Activated T-helper 17 cell treated with anti-CD3 and anti-CD28 coated beads, Interleukin-2, amount 50 U/mL, for 72 hours (primary cell): ENCODE measurements at places on chromosomes 16 and 17. TPM values are rescaled to one million over a fixed set of nuclear protein-coding genes. Genes with fewer than 3 reads are reported as not detected.
A peak's percentile ranks its signal among the peaks of the same experiment; 100 is the strongest.

- ATAC-seq: peak; percentile 67
These were observed 91.3 kb downstream of the SNX29 start for GRCh38 chr16:12067714-12068401.

- peak; percentile 0 for ATAC-seq
These were observed 234.5 kb downstream of the SEC14L1 start for GRCh38 chr17:77375108-77375916.

- peak; percentile 75 for ATAC-seq
These were observed at the start of gene MRC2 for GRCh38 chr17:62627219-62627903. Gene MRC2, plus strand, starts transcription at chr17:62627670. Its CDS starts 133 bp downstream, at chr17:62627803.

DNA sequence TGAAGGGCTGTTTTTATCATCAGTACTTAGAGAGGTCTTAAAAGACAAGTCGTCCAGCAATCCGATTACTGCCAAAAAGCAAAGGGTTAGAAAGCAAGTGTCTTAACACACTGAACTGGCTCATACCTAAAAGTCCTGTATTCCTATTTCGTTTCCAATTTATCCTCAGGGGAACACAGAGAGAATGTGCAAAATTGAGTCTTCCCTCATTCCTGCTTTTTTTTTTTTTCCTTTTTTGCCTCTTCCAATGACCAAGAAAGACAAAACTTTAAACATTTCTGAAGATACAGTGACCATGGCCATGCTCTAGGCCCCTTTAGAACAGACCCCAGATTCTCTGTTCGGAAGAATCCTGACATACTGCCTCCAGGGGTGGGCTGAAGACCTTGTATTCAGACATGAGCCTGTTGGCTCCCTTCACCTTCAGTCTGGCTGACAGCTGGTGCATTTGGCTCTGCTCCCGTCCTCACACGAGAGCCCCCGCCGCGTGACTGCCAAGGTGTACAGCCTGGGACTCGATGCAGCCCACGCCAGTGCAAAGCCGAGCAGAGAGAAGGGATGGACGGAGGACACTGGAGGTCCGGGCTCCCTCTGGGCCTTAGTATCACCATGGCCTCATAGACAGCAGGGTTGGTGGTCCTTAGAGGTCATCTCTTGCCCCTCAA lies 47.0 kb downstream of the COTL1 start:
- ATAC-seq: no peak

The POLR3E gene
- 76.2 TPM for total RNA-seq

DNA sequence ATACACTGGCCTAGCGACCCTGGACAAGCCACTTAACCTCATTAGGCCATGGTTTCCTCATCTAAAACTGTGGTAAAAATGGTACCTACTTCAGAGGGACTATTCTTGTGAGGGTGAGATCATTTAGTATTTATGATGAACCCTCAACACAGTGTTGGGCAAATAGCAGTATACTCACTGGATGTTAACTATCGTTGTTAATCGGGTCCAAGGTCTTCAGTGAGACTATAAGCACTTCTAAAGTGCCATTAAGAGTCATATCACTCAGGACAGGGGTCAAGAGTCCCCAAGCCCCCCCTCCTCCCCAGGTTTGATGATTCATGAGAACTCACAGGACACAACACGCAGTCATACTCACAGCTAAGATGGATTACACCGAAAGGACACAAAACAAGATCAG lies 11.0 kb downstream of the TK2 start:
- ATAC-seq: no peak

The KRTAP29-1 gene
- not detected for total RNA-seq

The HAS3 gene
- total RNA-seq: 0.71 TPM

The ACSM2B gene
- not detected for total RNA-seq

DNA sequence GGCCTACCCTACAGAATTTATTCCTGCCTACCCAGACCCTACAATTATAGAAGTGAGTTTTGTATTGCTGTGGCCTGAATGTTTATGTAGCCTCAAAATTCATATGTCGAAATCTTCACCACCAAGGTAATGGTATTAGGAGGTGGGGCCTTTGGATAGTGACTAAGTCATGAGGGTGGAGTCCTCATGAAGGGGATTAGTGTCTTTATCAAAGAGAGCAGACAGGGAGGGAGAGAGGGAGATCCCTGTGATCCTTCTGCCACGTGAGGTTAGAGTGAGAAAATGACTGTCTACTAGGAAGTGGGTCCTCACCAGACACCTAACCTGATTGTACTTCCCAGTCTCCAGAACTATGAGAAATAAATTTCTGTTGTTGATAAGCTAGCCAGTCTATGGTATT lies 981 bp upstream of the DUXB start:
- no peak for ATAC-seq

The NLK gene
- total RNA-seq: 11.6 TPM

DNA sequence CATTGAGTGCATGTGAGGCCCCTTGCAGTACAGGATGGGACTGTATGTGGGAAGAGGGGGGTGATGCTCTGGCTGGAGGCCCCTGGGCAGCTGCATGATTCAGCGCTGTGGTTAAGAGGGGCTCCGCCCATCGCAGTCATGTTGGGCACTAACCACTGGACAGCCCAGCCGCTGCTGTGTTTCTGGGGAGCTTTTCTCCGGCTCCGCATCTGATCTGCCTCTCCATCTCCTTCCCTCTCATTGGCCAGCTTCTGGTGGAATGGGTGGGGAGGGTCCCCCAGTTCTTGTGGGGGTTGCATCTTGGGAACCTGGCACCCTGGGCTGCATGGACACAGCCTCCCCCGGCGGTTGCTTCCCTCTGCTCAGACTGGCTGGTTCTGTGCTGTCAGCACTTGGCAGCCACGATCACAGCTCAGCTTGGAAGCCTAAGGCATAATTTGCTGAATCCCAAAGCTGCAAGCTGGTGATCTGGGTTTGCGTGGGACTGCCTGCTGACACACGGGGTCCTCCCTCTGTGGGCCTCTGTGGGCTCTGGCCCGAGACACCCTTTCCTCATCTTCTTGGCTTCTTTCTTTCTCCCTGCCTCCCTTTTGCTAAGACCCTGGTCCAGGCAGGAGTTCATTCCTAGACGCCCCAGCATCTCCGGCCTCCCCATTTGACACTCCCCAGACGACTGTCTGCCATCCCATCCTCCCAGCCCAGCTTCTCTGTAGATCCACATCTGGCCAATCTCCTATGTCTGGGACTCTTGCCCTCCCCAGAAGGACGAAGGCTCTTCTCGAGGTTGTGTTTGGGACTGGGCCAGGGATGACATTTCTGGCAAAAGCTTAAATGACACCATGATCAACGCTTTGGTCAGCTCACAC lies 168.3 kb downstream of the SEC14L1 start:
- no peak for ATAC-seq

DNA sequence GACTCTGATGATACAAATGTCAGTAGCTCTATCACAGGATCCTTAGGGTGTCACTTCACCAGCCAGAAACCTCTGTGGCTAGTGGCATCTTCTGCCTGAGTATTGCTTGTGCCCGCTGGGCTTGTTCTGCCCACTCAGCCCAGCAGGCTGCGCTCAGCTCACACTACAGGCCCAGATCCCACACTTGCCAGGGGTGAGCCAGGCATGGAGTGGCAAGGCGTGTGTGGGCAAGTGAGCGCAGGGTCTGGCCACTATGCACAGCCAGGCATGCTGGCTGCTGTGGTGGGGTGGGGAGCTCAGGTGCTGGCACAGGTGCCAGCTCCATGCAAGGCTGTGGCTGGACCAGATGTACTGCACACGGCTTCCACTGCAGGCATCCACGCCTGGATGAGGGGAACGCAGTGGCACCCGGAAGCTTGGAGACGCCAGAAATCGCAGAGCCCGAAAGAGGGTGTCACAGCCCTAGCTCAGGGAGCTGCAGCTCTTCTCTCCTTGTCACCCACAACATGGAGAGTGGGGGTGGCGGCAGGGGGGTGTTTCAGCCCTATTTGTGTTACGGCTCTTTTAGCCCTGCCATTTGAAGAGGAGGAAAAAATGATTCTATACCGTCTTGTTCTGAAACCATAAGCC lies 10.2 kb downstream of the CFAP97D1 start:
- ATAC-seq: no peak

The CD79B gene
- total RNA-seq: 41.4 TPM

GRCh38 chr17:19320876-19321275 lies 41.6 kb downstream of the B9D1 start:
- ATAC-seq: no peak

The ZNF598 gene
- total RNA-seq: 41.2 TPM

- ATAC-seq: peak; percentile 71
These were observed 38.3 kb downstream of the REXO5 start for GRCh38 chr16:20844588-20844987.

The HOXB6 gene
- 0.39 TPM for total RNA-seq

GRCh38 chr17:21475571-21475970 lies 99.4 kb downstream of the KCNJ12 start:
- ATAC-seq: no peak

DNA sequence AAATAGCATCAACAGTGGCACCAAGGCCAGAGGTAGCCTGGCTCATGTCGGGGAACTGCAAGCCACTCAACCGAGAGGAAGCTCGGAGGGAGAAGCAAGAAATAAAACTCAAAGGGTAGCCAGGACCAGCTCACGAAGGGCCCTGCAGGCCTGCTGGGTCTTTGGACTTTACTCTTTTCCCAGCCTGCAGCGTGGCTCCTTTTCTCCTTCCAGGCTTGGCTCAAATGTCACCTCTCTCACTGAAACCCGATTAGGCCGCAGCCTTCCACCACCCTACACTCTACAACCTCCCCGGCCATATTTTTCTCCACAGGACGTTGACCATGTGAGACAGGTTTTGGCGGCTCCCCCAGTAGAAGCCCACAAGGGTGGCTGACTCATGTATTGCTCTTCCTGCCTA lies 38.1 kb downstream of the CALB2 start:
- no peak for ATAC-seq

- ATAC-seq: no peak
These were observed 1.9 kb upstream of the PRRT2 start for GRCh38 chr16:29809850-29810698.

GRCh38 chr16:48128769-48129168 lies 27.0 kb downstream of the ABCC12 start:
- ATAC-seq: no peak

The KCTD5 gene
- 79.1 TPM for total RNA-seq

DNA sequence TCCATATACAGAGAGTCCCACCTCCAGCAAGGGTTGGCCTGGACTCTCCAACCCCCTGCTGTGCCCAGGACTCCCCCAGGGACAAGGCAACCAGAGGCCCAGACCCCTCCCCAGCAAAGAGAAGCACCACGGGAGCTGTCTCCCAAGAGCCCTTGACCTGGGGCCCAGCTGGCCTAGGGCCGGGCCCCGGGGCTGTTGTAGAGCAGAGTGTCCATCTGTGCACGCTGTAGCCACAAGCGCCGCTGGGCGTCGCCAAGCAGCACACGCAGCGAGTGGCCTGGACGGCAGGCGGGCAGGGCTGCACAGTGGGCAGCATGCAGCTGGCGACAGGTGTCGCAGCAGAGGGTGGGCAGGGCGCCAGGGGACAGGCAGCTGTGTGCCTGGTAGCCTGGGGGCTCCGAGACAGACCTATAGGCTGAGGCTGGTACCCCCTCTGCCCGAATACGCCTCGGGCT lies 4.3 kb downstream of the SPATA2L start:
- ATAC-seq: no peak

DNA sequence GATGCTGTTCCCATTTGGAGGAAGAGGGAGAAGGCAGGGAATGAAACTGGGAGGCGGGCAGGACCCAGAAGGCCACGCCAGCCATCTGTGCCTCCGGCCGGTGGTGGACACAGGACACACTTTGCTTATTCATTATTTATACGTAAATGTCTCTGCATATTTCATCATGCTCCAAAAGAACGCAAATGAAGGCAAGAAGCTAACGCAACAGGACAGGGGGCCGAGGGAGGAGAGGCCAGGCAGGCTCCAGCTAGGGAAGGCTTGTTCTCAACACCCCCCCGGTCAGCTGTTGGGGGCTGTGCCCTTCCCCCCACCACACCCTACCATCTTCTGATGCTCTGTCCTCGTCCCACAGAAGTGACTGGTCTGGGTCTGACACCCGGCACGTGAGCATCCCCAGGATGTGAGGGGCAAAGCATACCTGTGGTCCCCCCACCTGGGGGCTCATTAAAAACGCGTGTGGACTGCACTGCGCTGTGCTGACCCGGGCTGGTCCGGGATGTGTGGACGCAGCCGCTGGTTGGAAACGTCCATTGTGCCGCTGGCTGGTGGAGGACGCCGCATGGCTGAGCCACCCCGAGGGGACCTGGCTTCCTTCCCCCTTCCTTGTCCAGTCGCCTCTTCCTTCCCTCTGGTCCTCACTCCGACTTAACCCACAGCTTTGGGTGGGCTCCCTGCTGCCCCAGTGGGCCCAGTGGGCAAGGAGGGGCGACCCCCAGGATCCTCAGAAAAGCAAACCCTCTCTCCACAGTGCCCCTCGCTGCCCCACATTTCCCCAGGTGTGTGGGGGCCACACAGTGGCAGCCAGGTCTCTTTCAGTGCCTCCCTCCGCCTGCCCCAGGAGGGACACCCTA lies 46.4 kb upstream of the ENPP7 start:
- no peak for ATAC-seq
